ENCODE measurements at places on chromosomes 11 and 22.

- no peak for DNase-seq
These were observed 12.3 kb downstream of the MMP3 start for GRCh38 chr11:102831128-102831488.

GRCh38 chr11:83355391-83355790, 69.2 kb upstream of the CCDC90B start:
- no peak for DNase-seq

DNA sequence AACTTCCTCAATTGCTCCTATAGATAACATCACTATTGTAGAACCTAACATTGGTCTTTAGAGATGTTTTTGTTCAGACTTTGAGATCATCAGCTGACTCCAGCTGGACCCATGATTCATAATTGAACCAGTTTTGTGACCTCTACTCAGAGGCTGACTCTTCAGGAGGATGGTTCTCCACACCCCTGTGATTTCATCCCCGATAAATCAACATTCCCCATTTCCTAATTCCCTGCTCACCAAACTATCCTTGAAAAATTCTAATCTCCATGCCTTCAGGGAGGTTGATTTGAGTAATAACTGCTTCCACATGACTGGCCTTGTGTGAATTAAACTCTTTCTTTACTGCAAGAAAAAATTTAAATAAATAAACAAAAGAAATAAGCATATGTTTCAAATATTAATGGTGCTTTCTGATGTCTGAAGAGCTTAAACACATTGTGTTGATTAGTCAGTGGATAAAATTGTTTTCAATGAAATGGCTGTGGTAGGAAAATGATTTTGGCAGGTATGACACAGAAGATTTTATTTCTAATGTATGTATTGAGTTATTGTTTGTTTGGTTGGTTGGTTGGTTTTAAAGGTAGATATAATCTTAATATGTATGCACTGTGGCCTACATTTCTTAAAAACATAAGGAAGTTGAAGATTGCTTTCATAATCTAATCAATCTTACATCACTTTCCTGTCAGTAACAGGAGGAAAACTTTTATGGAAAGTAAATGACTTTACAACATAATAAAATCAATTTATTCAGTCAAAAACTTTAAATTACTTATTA, 427.9 kb upstream of the CCDC179 start:
- no peak for DNase-seq

DNA sequence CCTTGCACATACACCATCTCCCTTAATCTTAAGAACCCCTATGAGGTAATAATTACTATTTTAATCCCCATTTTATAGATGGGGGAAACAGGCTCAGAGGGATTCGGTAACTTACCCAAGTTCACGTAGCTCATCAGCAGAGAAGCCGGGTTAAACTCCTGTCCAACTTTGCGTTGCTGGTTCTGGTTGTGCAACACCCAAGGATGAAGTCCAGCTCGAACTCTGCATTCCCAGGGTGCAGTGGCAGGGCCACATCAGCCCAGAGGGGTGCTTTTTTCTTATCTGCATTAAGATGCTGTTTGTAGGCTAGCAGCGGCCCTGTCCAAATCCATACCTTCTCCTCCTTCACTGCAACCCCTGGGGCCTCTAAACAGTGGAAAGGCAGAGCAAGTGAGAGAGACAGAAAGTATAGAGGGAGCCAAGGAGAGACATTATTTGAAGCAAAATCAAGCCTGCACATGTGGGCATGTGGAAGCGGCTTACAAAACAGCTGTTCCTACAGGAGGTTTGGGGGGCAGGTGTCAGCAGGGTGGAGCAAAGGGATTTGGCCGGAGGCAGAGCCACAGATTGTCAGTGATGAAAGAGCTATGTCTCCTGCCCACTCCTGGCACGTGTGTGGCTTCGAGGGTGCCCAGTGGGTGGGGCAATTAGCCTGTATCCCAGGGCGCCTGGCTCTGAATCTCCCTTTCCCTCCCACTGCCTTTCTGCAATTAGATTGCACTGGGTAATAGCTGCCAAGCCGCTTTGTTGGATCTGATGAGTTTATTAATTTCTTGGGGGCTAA, 129.5 kb upstream of the TBCEL start:
- DNase-seq: no peak

GRCh38 chr11:96178049-96178886, 164.7 kb downstream of the MAML2 start:
- DNase-seq: no peak

- DNase-seq: no peak
These were observed 9.9 kb downstream of the UCP3 start for GRCh38 chr11:73998846-73999575.

GRCh38 chr11:94112206-94112953, 16.3 kb upstream of the PANX1 start:
- DNase-seq: no peak

- DNase-seq: no peak
These were observed 1.5 kb downstream of the SLC43A1 start for GRCh38 chr11:57513911-57514537.

GRCh38 chr11:16791191-16791961, 52.9 kb downstream of the C11orf58 start:
- DNase-seq: no peak

DNA sequence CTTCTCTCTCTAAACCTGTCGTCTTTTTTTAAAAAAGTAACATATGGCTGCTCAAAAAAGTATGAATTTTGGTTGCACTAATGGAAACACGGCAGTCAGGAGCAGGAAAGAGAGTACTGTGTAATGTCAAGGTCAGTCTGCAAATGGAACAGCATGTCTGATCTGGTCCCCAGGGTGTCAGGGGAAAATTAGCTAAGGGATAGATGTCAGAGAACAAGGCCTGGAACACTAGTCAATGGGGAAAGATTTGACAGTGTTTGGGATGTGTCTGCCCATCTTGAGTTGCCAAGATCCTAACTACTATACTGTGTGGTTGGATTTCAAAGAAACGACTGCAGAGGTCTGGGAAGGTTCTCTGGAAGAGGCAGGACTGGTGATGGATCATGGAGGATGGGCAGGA, 65.7 kb upstream of the PHOX2A start:
- DNase-seq: no peak

DNA sequence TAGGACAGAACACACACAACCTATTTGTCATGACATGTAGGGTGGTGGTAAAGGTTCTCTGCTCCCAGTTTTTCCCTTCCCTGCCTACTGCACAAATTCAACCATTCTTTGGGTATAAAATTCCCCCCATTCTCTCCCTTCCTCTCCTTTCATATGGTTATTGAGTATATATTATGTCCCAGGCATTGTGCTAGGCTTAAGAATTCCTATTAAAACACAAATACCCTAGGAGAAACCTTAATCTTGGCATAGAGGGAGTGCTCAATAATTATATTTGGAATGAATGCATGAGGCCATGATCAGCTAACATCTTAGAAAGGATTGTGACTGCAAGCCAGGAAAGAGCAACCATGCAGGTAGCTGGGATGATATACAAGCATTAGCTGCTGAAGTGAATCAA, 120.4 kb upstream of the MTMR2 start:
- DNase-seq: no peak

DNA sequence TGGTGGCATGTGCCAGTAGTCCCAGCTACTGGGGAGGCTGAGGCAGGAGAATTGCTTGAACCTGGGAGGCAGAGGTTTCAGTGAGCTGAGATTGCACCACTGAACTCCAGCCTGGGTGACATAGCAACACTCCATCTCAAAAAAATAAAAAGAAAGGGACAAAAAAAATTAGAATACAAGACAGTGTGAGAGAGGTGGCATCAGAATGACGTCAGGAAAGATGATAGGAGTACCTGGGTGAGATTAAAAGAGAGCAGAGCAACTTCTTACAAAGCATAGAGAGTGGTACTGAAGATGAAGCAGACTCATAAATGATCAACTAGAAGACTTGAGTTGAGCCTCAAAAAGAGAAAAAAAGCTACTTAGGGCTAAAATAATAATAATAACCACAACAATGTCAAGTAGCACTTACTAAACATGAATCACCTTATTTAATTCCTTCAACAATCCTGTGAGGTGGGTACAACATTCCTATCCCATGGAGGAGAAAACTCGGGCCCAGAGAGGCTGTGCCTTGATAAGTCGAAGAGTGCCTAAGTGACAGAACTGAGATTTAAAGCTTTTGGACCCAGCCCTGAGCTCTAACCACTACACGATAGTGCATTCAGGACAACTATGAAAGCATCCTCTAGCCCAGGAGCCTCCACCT, 5.2 kb upstream of the SLN start:
- no peak for DNase-seq

DNA sequence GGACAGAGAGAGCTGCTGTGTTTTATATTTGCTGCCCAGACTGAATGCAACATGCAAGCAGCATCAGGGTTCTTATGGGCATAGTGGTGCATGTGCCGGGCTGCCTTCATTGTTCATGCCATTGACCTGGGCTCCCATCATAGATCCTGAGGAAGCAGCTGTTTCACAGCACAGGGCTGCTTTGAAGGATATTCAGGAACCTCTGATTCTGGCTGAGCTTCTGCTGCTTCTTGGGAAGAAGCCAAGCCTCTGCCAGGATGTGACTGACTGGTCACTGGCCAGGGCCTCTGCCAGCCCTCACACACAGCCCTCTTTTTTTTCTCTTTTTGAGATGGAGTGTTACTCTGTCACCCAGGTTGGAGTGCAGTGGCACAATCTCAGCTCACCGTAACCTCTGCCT, 43.3 kb downstream of the CYB5R2 start:
- no peak for DNase-seq

Measured in CD8-positive, alpha-beta memory T cell (primary cell).